ENCODE measurements at places on chromosomes 12 and 14.

GRCh38 chr14:96176275-96176674 is 28.4 kb upstream of the BDKRB2 start:
- no peak for DNase-seq

DNA sequence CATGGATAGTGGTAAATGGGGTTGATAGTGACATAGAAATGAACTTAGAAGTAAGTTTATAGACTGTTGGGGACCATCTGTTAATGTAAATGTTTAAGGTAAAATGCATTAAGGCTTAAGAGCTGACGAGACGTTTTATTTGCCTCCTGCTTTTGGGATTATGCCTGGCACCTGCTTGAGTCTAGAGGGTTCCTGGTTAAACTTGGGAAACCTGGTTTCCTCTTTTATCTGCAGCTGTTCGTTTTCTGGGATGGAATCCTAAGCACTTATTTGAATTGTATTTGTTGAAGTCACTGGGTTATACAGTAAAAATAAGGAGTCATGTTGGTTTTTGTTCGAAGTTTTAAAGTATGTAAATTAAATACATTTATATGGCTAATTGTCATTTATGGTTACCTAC is 914.7 kb downstream of the NRXN3 start:
- DNase-seq = no peak

GRCh38 chr14:44070046-44070445 is 437.0 kb downstream of the FSCB start:
- no peak for DNase-seq

- DNase-seq = no peak
Measured at GRCh38 chr14:49853572-49854375, 1.2 kb upstream of the NEMF start.

- no peak for DNase-seq
Measured at GRCh38 chr14:73261520-73262426, 24.5 kb downstream of the PAPLN start.

DNA sequence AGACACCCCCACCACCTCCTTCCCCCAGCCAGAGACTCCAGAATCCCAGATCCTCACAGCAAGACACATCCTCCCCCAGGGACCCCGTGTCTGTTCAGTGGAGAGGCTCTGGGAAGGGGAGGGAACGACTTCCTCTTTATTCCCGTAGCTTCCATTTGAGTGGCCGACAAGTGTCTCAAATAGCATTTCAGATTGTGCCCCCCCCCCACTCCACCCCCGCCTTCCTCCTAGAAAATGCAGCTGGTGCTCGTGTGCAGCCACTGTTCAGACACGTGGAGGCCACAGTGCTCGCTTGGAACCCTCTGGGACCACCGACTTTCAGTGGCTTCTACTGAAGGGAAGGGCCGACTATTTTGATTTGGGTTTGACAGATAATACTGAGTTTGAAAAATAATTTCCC is 14.3 kb downstream of the PPP2R5C start:
- no peak for DNase-seq

GRCh38 chr12:65754744-65755595 is 69.3 kb upstream of the HMGA2 start:
- no peak for DNase-seq

DNA sequence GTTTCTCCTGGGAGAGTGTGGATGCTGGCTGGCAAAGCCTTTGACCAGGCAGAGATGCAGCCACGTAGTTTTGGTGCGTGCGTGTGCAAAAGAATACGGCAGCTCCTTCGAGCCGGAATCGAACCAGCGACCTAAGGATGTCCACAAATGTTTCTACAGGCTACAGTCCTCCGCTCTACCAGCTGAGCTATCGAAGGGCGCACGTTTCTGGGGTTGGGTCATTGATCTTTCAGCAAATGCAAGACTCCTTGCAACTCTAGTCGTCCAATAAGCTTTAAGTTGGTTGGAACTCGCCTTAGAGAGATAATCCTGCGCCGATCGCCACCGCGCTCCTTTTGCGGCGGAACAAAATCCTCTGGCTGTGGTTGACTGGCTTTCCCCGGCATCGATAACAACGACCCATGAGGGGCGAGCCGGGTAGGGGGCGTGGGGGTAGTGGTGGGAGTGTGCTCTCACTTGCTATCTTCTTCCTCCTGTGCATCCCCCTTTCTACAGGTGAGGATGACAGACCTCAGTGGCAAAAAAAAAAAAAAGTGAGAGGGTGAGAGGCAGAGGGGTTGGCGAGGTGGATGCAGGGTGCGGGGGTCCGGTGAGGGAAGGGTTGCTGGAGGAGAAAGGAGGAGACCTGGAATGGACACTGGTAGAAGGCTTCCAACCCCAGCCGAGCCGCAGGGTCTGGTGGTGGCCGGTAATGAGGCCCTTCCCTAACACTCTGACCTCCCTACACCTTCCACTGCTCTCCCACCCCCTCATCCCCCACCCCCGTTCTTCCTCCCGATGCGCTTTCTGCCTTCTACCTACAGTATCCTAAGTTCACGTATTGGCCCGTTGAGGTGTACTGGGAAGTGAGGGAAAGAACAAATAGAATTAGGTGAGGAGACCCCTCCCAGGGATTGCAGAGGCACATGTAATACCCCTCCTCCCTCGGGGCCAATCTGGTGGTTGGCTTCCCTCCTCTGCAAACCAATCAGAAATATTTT is 11.8 kb upstream of the OR6S1 start:
- no peak for DNase-seq

DNA sequence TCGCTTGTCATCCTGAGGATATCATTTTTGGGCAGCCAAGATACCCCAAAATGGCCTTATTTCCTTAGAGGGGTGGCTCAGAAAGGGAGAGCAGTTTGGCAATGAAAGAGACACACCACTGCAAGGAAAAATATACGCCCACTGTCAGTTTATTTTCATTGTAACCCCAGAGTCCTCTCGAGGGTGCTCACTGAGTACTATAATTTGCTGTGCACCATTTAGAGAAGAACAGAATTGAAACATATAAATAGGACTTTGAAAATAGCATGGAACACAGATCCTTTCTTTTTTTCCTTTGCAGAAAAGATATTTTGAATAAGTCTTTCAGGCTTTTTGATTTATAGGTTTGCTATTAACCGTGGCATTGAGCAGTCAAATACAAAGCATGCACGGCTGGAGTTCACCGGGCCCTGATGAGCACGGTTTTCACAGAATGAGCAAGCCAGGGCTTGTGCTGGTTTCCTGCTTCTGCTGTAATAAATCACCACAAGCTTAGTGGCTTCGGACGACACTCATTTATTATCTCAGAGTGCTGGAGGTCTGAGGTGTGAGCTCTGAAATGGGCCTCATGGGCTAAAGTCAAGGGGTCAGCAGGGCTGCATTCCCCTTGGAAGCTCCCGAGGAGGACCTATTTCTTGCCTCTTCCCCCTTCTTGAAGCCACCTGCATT is 152.3 kb downstream of the ZNF664 start:
- DNase-seq = no peak

- DNase-seq = no peak
Measured at GRCh38 chr12:45243963-45244362, 28.1 kb downstream of the ANO6 start.
